ENCODE measurements at places on chromosomes 13 and 19.

- DNase-seq, result peak; percentile 69
Observed at GRCh38 chr19:40305403-40305802, 20.3 kb upstream of the AKT2 start.

DNA sequence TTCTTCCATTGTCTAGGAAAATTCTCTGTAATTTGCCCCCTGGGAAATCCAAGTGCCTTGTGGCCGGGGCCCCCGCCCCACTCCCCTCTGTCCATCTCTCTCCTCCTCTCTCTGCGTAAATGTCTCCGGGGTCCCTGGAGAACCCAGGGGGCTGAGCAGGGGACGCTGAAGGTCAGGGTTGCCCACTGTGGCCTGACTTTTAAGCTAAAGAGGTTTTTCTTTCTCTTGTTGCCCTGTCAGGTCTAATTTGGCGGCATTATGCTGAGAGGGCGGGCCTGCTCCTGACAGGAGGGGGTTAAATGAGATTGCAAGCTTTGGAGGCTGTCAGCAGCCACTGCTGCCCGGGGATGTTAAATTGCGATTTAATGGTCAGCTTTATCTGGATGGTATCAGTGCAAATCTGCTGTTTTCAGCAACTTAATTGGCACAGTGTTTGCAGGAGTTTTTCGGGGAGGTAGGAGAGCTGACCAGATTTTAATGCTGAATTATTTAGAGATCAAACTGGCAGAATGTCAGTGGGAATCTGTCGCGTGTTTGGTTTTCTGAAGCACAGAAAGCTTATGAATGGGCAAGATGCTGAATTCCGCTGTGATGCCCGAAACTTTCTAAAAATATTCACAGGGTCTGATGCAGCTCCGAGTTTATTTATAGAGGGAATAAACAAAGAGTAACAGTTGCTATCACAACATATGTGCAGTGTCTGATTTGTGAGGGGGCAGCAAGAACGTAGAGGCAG is 93.2 kb upstream of the SOX1 start:
- DNase-seq, result no peak

DNA sequence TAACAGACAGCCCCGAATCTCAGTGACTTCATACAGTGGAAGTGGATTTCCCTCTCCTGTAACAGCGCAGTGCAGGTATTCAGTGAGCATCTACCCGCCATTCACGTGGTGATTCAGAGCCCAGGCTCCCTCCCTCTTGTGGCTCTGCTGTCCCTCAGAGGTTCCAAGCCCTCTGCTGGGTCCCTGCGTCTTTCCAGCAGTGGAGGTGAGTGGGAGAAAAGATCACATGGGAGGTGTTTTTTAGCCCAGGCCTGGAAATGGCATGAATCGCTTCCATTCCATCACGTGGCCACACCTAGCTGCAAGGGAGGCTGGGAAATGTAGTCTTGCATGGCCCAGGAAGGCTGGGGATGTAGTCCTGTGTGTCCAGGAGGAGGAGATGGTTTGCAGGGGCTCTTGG is 61.4 kb downstream of the DPF1 start:
- no peak for DNase-seq

DNA sequence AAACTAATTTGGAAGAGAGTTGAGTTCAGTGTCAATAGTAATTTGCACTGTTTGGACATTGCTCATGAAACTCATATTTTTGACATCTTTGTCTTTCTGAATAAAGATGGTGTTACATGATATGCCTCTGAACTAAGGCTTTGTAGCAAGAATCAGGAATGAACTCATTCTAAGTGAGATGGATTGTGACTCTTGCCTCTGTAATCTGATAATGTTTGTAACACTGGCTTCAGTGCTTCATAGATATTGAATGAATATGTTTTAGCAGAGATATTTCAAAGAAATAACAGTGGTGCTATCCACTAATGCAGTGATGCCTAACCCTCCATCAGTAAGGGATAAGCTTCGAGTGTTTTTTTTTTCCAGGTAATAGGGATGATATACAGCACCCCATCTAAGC is 32.9 kb downstream of the TEX26 start:
- DNase-seq, result no peak

DNA sequence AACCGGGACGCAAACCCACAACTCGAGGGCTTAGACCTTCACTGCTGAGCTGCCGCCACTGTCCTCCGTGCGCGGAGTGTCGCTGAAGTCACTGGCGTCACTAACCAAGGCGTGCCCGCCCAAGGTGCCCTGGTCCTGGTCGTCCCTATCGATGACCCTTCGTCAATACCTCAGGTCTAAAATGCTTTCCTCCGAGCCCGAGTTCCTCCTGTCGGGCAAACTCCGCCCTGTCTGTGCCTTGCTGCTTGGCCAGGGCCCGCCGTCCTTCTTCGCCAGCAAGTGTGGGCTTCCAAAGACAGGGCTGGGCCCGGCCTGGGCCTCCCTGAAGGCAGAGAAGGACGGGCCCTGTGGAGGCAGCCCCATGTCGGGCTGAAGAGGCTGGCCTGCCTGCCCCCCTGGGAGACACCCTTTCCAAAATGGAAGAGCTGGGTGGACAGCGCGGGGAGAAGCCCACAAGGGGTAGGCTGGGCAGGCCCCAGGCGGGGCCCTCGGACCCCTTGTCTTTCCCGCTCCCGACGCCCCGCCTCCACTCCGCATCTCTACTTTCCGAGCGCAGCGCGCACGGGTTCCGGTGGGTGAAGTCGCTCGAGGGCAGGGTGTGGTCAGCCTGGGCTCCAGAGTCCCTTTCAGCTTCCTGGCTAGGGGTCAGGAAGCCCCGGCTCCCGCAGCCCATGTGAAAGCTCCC is 13.4 kb downstream of the RB1 start:
- no peak for DNase-seq

DNA sequence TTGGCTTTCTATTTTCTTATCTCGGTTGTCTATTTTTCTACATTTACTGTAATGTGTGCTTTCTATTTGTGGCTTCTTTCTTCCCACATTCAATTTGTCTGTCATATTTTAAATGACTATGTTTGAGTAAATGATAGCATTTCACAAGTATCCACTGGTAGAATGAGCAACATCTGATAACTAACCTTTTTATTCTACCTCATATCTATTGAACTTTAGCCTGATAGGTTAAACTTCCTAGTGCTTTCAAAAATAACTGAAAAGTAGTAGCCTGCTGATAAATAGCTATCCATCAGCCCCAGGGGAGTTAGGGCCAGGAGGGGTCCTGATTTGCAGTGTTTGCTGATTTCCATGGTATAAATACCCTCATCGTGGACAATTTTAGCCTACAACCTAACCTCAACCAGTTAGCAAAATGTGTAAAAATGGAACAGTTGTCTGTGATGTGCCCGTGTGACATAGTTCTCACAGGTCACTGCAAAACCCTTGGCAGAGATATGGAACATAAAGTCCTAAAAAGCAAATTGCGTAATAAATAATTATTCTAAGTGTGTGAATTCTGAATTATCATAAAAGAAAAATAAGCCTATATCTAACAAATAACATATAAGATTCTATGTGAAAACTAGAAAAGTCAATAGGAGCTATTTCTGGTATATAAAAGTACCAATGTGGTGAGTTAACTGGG is 32.1 kb downstream of the KCTD12 start:
- DNase-seq, result no peak

- DNase-seq, result peak; percentile 48
Observed at GRCh38 chr19:40756502-40757110, 5.6 kb downstream of the SNRPA start.

- DNase-seq, result no peak
Observed at GRCh38 chr13:42373048-42373812, 101.3 kb downstream of the AKAP11 start.

GRCh38 chr19:49799798-49800376 is 13.2 kb downstream of the FUZ start:
- no peak for DNase-seq

DNA sequence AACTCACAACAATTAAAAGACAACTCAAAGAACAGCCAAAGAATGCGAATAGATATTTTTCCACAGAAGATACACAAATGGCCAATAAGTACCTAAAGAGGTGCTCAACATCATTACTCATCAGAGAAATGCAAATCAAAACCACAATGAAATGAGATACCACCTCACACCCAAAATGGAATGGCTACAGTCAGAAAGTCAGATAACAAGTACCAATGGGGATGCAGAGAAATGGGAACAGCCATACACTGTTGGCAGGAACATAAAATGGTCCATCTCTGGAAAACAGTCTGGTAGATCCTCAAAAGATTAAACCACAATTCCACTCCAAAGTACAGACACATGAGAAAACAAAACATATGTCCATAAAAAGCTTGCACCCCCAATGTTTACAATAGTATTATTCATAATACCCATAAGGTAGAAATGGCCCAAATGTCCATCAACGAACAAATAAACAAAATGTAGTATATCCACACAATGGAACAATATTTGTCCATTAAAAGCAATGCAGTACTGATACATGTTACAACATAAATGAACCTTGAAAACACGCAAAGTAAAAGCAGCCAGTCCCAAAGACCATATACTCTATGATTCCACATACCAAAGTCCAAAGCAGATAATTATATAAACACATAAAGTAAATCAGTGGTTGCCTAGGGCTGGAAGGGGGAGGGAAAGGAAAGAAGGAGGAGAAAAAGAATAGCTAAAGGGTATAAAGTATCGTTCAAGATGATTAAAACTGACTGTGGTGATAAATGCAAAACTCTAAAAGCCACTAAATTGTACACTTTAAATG is 19.6 kb downstream of the USP12 start:
- peak; percentile 18 for DNase-seq

DNA sequence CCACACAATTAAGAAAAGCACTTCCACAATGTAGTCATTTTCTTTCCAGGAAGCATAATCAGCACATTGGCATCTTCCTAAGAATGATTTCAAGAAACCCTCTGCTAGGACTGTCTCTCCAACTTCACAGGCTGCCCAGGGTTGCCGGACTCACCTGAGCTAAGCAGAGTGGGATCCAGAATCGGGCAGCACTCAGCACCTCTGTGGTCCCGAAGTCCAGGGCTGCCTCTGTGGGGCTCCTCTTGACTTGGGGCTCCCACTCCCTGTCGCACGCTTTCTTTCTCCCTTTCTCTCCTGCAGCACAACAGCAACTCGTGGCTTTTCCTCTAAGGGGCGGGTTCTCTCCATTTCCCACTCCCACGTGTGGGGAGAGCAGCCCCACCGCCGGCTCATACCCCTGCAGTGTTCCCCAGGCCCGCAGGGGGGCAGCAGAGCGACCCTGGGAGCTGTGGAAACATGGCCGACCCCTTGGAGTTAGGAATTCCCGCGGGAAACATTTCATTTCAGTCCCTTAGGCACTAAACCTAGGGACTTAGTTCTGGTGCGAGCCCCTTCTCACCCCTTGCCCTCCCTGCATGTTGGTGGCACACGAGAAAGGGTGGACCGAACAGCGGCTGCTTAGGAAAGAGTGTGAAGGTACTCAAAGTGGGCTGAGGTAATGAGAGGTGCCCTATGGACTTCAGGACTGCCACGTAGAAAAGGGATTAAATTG is at the start of gene TMEM272:
Gene TMEM272, minus strand, starts transcription at position 316 of the 712 bp plus-strand sequence. CDS start 6,647 bp downstream, outside the sequence.
- DNase-seq, result no peak

- DNase-seq, result no peak
Observed at GRCh38 chr13:71685072-71685471, 181.9 kb downstream of the DACH1 start.

- no peak for DNase-seq
Observed at GRCh38 chr13:92390217-92390616, 836.4 kb upstream of the GPC6 start.

- no peak for DNase-seq
Observed at GRCh38 chr19:19105365-19106055, 32.8 kb downstream of the TMEM161A start.

GRCh38 chr19:19528721-19529490 is at the start of gene YJEFN3:
Gene YJEFN3, plus strand, starts transcription at chr19:19528911. Its CDS starts 22 bp downstream, at chr19:19528933.
- DNase-seq, result no peak

DNA sequence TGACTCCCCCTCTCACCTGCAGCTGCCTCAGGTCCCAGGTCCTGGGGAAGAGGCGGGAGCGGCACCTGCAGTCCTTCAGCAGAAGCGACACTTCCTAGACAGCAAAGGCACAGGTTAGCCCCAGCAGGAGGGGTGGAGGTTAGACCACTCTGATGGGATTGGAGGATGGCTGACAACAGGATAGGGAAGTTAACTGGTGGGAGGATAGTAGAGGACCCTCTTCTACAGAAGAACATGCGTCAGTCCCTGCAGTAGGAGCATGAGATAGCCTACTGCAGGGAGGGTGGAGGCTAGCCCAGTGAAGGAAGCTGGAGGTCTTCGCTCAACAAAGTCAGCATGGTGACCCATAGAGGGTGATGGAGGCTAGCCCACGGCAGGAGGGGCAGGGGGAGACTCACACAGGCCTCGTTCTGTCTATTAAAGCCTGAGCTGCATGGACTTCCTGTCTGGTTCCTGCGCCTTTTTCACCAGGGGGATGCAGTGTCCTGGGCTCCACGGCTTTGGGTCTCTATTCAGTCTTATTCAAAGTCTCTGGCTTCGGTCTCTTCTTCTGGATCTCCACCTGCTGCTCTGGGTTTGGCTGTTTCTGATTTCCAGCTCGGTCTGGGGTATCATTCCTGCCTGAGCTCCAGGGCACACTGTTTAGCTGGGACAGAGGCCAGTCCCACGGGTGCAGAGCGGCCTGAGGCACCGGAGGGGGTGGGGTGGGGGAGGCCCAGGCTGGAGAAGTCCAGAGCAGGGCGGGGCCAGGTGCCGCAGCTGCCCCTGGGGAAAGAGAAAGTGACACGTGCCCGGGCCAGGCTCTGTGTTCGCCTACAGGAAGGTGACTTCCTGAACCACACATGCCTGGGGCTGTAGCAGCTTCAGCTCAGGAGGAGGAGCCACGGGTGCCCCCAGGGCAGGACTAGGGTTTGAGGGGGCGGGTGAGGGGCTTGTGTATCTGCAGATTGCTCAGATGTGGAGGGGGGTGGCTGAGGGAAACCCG is 7.3 kb downstream of the IFNL3 start:
- DNase-seq, result peak; percentile 18

GRCh38 chr13:95707035-95707434 is 30.1 kb downstream of the DNAJC3 start:
- no peak for DNase-seq

DNA sequence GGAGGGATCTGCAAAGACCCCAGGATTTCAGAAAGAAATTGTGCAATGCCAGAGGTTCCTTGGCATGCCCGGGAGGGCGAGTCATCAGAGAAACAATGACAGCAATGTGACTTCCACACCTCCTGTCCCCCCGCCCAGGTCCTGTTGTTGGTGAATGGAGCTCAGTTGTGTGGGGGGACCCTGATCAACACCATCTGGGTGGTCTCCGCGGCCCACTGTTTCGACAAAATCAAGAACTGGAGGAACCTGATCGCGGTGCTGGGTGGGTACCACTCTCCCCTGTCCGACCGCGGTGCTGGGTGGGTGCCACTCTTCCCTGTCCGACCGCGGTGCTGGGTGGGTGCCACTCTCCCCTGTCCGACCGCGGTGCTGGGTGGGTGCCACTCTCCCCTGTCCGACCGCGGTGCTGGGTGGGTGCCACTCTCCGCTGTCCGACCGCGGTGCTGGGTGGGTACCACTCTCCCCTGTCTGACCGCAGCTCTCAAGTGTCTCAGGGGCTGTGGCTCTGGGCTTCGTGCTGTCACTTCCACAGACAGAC is 5.2 kb upstream of the F10 start:
- DNase-seq, result no peak

Measured in CD4-positive, alpha-beta T cell treated with Interleukin-4 for 4 hours (primary cell).